Vagina (tissue), 2 donors: ENCODE measurements at places on chromosomes 12 and 14.

DNA sequence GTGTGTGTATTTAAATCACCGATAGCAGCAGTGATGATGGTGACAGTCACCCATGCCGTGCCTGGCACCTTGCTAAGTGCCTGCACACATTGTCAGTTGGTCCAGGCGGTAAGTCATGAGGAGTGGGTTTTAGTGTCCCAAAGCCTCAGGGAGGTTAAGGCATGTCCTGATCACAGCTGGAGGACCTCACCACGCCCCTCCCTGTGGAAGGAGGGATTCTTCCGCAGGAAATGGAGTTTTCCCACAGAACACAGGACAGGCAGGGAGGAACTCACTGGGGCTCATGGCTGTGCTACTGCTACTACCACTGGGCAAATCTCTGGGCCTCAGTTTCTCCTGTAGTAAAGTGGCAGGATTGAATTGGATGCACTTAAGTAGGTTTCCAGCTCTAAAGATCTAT is 142.3 kb downstream of the CACNA1C start:
- no peak for DNase-seq

DNA sequence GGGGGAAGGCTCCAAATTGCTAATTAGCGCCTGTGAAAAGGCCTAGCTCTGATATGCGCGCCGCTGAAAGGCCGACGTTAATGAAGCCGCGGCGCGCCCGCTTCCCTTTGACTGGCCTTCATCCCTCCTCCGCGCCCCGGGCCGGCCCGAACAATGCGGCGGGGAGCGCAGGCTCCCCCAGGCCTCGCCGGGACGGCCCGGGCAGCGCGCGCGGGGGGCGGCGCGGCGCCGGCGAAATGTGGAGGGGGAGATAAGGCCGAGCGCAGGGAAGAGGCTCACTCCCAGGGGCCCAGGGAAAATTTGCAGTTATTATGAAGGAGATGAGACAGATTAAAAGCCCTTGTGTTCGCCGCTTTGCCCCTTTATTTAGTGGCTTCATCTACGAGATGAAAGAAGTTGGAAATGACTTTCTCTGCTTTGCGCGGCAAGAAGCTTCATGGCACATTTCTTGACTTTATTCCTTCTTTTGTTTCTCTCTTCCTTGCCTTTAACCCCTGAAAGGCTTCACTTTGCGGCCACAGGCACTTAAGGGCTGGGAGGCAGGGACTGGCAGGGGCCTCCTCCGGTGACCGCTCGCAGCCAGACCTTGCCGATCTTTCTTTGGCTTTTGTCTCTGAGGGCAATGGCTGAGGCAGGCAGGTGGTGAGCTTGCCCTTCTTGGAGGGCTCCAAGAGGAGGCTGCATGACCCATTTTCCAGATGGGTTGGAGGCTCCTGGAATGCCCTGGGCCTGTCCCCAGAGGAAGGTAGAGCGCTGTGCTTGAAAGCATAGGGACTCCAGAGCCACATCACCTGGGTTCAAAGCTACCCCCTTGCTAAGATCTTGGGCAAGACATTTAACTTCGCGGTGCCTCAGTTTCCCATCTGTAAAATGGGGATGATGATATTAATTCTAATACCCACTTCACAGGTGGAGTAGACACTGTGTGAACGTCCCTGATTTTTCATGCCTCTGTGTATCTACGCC is 12.7 kb upstream of the GPATCH2L start:
- DNase-seq: no peak

DNA sequence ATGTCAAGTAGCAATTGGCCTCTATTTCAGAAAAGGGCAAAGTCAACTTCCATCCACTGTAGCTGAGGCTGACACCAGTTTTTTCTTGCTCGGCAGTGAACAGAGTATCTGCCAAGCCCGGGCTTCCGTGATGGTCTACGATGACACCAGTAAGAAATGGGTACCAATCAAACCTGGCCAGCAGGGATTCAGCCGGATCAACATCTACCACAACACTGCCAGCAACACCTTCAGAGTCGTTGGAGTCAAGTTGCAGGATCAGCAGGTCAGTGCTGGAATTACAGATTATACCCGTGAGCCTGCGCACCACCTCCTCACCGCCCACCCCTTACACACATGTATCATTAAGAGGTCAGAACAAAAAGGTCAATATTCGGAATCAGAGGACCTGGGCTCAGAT is 19.4 kb downstream of the EVL start:
- DNase-seq: no peak

- no peak for DNase-seq
These were observed 284.7 kb upstream of the FKBP4 start for GRCh38 chr12:2510045-2510444.

DNA sequence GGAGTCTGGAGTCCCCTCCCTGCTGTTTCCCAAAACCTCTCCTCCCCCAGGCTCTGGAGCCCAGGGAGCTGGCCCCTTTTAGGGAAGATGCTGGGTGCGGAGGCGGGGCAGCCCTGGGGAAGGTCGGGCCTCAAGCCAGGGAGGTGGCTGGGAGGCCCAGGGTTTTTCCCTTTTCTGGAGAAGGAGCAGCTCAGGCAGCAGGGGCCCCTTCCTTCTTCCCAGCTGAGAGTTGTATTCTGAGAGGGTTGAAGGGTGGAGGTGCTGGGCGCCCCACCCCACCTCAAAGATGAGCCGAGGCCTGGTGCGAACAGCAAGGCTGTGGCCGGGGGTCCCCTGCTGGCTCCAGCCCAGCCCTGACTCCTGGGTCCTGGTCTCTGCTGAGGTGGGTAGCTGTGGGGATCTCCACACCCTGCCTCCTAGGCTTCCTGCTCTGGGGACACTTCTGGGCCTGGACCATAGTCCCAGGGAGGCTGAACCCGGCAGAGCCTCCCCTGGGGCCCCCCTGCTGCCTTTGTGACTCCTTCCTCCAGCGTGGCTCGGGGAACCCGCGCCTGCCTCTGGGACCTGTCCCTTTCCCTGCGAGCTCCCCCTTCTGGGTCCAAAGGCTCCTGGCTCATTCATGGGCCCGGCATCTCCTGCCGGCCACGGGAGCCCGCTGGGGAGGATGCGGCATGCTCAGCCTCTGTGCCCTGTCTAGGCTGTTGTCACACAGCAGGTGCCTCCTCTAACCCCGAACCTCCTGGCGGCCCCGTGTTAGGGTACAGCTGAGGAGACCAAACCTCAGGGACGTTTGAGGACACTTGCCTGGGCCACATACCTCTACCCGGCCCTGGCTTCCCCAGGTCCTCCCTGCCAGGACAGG is 4.4 kb downstream of the TRMT61A start:
- DNase-seq: no peak

- DNase-seq: no peak
These were observed 19.0 kb upstream of the MTHFD1 start for GRCh38 chr14:64369201-64369600.

- no peak for DNase-seq
These were observed 23.2 kb downstream of the TTC9 start for GRCh38 chr14:70664698-70665447.

DNA sequence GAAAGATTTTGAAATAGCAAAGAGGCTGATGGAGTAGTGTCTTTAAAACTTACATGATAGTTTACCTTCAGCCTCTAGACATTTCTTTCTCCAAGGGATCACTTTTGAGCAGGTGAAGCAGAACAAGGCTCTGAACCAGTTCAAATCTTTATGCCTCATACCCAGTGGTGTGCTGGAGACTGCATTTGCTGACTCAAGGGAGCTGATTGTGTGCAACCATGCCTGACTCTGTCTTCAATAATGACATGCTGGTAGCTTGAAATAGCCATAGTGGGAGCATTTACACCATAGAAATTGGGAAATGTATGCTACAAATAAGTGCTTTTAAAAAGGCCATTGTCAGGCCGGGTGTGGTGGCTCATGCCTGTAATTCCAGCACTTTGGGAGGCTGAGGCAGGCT is 482.0 kb downstream of the TMTC2 start:
- no peak for DNase-seq

DNA sequence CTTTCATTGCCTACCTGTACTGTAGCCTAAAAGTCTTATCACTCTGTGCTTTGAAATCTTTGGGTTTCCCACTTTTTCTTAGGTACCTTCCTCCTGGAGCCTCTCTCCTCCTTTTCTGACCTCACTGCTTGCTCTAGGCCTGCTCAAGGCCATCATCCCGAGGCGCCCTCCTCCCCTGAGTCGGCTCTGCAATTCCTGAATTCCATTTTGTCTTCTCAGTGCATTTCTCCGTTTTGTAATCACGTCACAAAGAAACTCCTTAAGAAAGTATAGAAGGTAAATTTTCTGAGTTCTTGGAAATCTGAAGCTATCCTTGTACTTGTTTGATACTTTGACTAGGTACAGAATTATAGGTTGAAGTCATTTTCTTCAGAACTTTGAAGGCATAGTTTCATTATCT is 25.2 kb downstream of the ZC3H14 start:
- DNase-seq: no peak

- no peak for DNase-seq
These were observed 11.2 kb downstream of the BCAT1 start for GRCh38 chr12:24937553-24938244.

DNA sequence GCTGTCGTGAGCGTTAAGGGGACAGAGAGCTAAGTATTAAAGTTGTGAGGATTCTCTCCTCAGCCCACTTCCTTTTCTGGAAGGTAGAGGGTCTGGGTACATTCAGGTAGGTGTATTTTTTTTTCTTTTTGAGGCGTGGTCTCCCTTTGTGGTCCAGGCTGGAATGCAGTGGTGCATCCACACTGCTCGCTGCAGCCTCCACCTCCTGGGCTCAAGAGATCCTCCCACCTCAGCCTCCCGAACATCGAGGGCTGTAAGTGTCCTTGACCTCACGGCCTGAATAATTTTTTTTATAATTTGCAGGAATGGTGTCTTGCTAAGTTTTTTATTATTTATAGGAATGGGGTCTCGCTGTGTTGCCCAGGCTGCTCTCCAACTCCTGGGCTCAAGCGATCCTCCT is 1.4 kb downstream of the PUS1 start:
- no peak for DNase-seq

- no peak for DNase-seq
These were observed 28.1 kb downstream of the TRPV4 start for GRCh38 chr12:109804820-109805761.

GRCh38 chr12:128793701-128794100 is 30.1 kb downstream of the SLC15A4 start:
- no peak for DNase-seq

GRCh38 chr14:47085678-47086077 is 434.1 kb upstream of the RPL10L start:
- DNase-seq: no peak
